Activated naive CD8-positive, alpha-beta T cell treated with anti-CD3 and anti-CD28 coated beads, Interleukin-2, amount 10 ng/mL, durations not matched to agents 7 days and 5 days (primary cell): ENCODE measurements at places on chromosomes 4 and X. TPM values are rescaled to one million over a fixed set of nuclear protein-coding genes. Genes with fewer than 3 reads are reported as not detected.

GRCh38 chrX:1451661-1452515 is 821 bp downstream of the ASMTL start:
- DNase-seq = peak; percentile 43

- DNase-seq = no peak
Measured at GRCh38 chrX:15781961-15782699, 8.2 kb upstream of the ZRSR2 start.

The GLRB gene
- total RNA-seq = not detected

GRCh38 chr4:150818661-150819060 is 196.4 kb downstream of the LRBA start:
- no peak for DNase-seq

GRCh38 chr4:61425315-61425714 is 225.2 kb downstream of the ADGRL3 start:
- no peak for DNase-seq

- DNase-seq = no peak
Measured at GRCh38 chr4:4923201-4923600, 63.7 kb downstream of the MSX1 start.

- DNase-seq = no peak
Measured at GRCh38 chr4:150289198-150289597, 211.0 kb downstream of the DCLK2 start.

- DNase-seq = no peak
Measured at GRCh38 chrX:68997911-68998310, 167.3 kb downstream of the PJA1 start.

DNA sequence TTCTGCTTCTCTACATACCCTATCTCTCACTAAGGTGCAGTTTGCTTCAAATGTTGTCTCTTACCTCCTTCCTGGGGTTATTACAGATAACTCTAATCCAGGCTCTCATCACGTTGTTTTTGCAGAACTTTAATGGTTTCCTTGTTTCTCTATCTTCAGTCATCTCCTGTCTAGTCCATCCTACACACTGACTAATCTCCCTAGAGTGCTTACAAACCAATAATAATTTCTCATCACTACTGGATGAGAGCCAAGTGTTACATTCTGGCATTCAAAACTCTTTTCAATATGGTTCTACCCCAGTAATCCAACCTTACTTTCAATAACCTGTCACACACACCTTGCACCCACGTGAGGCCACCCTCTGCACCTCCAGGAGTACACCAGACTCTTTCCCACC is 86.1 kb downstream of the SYNPO2 start:
- no peak for DNase-seq

The FAM149A gene
- total RNA-seq = 0.88 TPM

DNA sequence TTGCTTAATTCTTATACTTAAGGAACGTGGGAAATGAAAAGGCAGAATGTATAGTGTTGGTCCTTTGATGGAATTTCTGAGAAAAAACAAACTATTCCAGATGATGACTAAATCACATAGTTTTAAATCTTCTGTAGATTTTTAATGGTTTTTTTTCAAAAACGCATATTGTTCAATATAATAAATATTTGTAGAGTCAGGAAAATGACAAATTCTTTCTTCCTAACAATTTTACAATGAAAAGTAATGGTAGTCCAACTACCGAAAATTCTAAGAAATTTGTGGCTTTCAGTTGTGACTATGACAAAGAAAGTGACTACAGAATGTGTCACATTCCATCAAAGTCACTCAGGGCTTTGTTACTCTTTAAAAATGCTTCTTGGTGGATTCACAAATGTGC is 164.8 kb upstream of the PITX2 start:
- DNase-seq = no peak

The TMEM154 gene
- total RNA-seq = 24.7 TPM

DNA sequence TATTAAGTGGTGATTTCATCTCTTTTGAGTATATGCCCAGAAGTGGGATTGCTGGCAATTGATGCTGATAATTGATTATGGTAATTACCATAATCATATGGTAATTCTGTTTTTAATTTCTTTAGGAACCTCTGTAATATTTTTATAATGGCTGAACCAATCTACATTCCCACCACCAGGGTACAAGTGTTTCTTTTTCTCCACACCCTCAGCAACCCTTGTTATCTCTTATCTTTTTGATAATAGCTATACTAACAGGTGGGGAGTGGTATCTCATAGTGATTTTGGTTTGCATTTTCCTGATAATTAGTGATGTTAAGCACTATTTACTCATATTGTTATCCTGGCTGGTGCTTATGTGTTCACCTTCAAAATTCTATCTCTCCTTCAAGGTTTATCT is 212.6 kb downstream of the FMR1NB start:
- no peak for DNase-seq

GRCh38 chr4:82528868-82529267 is 32.9 kb downstream of the TMEM150C start:
- no peak for DNase-seq

The CA5B gene
- total RNA-seq = 18.5 TPM

DNA sequence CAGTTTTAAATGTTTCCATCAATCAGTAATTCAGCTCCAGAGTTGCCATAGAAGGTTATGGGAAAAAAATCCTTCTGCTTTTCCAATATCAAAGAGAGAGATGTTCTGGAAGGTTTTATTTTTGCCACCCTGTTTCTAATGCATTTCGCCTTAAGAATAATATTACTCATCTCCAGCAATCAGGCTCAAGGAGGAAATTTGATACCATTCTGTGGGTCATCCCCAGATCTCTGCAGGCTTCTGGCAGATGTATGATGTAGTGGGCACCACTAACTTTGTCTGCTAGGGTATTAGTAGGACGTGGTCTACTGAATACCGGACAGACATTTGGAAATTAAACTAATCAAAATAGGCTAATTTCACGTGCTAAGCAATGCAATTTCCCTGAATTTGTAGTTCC is 645.4 kb upstream of the TENM3 start:
- DNase-seq = no peak

GRCh38 chr4:25165916-25166315 is 5.7 kb upstream of the SEPSECS start:
- no peak for DNase-seq

The MAGEC2 gene
- total RNA-seq = not detected

The ALAS2 gene
- not detected for total RNA-seq

DNA sequence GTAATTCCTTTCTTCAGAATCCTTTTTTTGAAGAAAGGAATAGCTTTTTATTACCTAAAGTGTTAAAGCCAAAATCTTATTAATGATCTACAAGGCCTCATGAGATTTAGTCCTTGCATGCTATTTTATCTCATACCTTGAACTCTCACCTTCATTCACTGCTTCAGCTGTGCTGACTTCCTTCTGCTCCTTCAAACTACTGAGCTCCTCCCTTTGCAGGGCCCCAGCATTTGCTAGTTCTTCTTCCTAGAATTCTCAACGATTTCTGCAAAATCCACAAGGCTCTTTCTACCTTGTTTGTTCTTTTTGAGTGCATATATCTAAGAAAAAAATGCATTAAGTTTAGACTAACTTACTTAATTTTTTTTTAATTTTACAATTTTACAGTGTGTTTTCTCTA is 619.5 kb downstream of the EPHA5 start:
- no peak for DNase-seq

DNA sequence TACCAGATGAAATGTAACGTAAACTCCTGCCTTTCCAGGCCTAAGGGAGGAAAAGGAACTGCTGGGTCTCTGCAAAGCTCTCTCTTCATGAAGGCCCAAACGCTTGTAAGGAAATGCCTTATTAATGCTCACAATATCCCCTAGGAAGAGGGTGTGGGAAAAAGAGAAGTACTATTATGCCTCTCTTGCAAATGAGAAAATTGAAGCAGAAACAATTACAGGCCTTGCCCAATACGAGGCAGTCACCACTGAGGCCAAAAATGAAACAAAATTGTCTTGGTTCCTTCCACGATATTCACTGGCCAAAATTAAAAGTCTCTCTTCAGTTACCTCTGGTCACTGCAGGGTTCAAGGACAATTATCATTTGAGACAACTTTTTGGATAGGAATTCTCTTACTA is 3.2 kb downstream of the SCARB2 start:
- no peak for DNase-seq

GRCh38 chrX:150899191-150899757 is 806 bp upstream of the CD99L2 start:
- DNase-seq = peak; percentile 52

DNA sequence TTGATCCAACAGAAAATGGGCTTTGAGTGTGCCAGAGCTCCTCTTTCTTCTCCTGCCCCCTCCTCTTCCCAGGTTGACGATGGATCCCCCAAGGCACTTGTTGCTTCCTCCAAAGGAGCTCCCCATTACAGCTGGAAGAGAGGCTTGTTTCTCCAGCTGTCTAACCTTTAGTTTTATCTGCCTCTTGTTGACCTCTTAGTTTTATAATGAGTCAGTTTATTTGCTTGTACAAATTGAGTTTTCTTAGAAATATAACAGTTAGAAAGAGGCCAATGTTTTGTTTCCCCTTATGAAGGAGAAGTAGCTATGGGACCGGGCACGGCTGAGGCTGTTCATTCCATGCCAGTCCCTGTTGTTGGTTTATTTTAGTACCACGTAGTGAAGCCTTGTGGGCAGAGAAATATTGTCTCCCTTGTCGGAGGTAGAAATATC is 158.2 kb downstream of the SPRY1 start:
- DNase-seq = no peak

DNA sequence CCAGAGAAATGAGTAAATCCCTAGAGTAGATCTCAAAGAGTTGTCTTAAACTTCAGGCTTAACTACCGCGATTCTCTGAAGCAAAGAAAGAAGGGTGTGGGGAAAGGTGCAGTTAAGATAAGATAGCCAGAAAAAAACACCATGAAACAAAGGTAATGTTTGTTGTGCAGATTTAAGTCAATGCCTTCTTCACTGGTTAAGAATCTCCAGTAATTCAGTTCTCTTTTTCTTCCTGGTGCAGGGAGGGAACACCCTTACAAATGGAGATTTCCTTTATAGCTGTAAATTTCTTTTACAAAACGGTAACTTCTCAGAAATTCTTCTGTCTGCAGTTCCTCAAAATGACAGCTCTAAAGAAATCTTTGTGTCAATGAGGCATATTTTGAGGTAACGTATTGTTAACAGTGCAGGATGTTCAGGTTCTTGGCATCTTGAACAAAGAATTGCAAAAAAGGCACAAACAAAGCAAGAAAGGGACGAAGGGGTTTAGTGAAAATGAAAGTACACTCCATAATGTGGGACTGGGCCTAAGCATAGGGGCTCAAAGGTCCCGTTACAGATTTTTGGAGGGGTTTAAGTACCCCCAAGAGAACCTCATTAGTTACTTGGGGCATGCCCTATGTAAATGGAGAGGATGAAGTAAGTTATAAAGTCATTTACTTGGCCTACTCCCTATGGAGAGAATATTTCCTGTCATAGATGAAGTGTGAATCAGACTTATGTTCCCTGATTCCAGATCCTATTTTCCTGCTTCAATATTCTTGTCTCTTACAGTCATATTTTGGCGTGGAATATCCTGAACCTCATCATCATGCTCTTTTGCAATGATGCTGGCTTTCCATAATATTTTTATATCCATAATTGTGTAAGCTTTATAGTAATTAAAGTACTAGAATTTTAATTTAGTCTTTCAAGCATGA is 492.0 kb downstream of the PCDH11X start:
- DNase-seq = no peak

- DNase-seq = no peak
Measured at GRCh38 chrX:150871341-150871811, 27.1 kb downstream of the CD99L2 start.

GRCh38 chr4:71460371-71460770 is 121.6 kb downstream of the SLC4A4 start:
- no peak for DNase-seq

The PRRG3 gene
- total RNA-seq = not detected
